Activated naive CD8-positive, alpha-beta T cell treated with anti-CD3 and anti-CD28 coated beads, Interleukin-2, amount 50 U/mL, for 16 hours (primary cell): ENCODE measurements at places on chromosomes 6 and 20.

GRCh38 chr6:47687432-47687831 is 10.9 kb upstream of the ADGRF4 start:
- no peak for DNase-seq

DNA sequence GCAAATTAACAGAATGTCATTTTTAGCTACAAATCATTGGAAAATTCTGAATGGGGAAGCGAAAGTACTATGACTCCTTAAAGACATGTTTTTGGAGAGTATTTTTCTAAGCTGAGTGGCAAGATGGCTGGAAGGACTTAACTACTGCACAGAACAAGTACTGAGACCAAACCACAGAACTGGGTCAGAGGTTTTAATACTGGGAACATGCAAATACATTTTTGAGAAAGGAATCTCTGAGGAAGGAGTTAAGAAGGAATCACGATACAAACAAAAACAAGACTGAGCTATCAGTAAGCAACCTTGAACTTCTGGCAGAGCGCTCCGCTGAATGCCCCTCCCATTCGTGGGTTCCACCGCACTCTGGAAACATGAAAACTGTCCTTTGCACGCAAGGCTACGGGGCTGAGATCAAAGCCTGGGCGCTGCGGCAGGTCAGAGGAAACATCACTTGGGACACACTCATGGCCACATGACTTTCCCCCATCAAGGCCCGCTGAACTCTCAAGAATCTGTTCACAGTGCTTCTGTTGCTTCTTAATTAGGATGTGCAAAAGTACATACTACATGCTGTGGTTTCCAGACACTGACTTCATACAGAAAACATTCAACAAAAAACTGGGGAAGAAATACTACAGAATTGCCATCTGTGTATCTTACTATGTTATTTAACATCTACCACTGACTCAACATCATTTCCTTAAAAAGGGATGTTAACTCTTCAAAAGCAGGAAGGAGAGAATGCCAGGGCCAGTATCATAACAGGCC is 27.8 kb downstream of the SLC23A2 start:
- DNase-seq, result peak; percentile 4

GRCh38 chr20:62749851-62750445 is 41.3 kb downstream of the NTSR1 start:
- no peak for DNase-seq

GRCh38 chr20:14761903-14762302 is 424.5 kb upstream of the FLRT3 start:
- DNase-seq, result no peak

DNA sequence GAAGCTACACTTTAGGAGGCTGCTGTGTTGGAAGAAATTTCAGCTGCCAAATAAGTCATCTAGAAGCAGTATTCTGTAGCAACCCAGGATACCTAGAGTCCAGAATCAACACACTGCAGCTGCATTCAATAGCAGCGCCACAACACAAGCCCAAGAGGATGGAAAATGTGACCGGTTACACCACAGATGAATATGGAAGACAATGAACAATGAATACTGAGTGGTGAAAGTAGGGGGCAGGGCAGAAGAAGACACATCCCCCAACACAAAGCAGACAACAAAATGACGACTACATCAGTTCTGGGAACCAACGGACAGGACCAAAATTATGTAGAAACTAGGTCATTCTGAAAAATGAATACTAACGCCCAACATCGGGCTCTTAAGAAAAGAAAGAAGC is 38.2 kb downstream of the KIF6 start:
- DNase-seq, result no peak

GRCh38 chr6:153842491-153842890 is 196.5 kb upstream of the OPRM1 start:
- DNase-seq, result no peak

DNA sequence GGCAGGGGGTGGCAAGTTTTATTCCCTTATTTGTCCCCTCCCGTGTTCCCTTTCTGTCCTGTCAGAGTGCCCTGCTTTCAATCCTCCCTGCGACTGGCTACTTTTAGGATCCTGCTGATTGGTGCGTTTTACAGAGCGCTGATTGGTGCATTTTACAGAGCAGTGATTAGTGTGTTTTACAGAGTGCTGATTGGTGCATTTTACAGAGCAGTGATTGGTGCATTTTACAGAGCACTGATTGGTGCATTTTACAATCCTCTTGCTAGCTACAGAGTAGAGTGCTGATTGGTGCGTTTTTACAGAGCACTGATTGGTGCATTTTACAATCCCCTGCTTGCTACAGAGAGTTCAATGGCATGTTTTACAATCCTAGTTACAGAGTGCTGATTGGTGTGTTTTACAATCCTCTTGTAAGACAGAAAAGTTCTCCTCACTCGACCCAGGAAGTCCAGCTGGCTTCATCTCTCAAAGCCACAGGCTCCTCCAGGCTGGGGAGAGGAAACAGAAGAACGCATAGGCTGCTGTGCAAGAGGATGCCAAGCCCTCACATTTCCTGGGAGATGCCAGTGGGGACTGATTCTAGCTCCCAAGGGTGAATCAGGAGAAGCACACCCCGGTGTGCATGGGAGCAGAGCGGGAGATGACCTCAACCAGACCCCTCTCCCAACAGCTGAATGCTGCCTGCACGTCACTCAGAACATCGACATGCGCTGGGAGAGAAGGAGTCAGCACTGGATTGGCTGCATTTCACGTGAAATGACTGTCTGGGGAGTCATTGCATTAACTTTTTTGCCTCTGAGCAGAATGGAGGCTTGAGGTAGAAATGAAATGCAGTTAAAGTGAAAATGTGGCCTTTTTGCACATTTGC is 48.3 kb upstream of the SLC22A23 start:
- DNase-seq, result no peak

GRCh38 chr6:144123836-144124235 is 26.5 kb upstream of the STX11 start:
- no peak for DNase-seq

DNA sequence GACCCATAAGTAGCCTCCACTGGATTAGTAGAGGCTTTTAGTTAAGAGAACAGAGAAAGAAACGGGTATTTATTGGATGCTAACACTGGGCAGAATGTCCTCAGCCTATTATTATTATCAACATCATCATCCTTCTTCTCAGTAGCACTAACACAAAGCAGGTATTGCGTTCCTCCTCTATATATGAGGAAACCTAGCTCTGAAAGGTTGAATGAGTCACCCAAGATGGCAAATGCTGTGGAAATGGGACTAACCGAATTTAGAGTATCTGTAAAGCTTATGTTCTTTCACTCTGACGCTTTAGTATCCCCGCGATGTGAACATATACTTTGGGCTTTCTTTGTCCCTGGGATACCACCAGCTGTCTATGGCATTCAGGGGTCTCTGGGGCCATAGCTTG is 77.0 kb downstream of the ADTRP start:
- DNase-seq, result no peak

- no peak for DNase-seq
Observed at GRCh38 chr6:56959094-56959493, 4.2 kb downstream of the BEND6 start.

DNA sequence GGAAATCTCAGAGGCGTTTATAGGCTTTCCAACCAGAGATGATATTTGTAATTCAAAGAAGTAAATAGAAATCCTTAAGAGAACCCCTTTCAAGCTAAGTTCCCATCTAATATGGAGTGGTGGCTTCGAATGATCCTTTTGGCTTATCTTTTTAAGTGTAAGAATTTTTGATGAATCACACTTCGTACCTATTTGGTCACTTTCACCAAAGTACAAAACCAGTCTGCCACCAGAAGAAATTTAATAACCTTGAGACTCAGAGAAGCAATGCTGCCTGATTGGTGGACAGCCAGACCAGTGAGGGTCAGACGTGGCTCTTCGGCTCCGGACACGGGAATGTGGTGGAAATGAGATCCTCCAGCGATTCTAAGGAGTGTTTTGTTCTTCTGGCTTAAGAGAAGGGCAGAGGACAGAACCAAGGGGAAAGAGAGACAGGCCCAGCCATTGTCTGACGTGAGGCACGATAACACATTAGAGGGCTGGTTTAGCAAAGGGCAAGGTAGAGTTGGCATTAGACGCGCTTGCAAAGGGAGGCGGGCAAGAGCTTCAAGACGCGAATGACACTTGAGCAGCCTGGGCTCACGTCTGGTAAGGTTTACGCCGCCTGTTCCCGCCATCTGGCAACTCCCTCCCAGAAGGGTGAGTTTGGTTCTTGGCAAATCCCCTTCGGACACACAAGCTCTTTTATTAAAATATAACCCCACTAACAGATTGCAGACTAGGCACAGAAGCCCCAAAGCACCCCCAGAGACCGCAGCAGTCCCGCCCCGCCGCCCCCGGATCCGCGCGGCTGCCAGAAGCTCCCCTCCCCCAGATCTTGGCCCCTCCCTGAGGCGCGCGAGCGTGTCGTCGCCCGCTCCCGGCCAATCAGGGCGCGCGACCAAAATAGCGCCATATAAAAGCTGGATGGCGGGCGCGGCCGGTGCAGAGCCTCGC is 50.0 kb upstream of the EZR start:
- peak; percentile 96 for DNase-seq

DNA sequence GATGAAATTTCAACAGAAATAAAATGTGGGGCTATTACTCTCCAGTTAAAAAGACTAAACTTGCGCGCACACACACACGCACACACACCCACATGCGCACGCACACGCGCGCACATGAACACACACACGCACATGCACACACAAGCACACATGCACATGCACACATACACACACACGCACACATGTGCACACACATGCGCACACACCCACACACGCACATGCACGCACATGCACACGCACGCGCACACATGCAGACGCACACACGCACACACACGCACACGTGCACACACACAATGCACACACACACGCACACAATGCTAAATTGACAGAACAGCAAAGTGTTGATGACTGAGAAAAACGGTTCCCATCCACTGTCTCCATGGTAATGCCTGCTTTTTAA is 754.1 kb downstream of the CBLN4 start:
- DNase-seq, result no peak

- no peak for DNase-seq
Observed at GRCh38 chr6:49565855-49566254, 15.4 kb downstream of the C6orf141 start.

DNA sequence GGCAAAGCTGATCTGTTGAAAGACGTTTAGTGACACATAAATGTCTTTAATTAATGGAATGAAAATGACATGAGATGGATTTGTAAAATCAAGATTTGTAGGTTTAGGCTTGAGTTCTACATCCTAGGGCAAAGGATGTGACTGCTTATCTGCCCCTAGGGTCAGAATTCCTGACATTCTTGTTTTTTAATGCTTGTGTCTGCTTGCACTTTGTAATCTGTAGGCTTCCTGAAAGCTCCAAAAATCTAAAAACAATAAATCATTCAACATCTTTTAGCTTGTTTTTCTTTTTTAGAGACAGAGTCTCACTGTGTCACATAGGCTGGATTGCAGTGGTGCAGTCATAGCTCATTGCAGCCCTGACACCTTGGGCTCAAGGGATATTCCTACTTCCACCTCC is 107.9 kb upstream of the MLIP start:
- DNase-seq, result no peak

- no peak for DNase-seq
Observed at GRCh38 chr20:53789989-53790675, 196.5 kb upstream of the ZNF217 start.

DNA sequence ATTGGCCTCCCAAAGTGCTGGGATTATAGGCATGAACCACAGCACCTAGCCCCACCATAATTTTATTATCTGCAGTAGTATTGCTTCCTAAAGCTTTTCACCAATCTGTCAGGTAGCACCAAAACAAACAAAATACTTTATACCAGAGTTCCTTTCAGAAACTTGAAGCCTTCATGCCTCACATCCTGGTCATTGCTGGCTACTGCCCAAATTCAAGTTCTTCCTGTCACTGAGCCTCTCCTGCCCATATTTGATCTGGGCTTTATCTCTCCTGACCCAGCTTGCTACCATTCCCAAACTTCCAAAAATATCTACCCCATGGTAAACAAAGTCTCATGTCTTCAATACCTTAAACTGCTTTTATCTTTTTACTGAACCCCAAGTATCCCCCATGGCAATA is 34.9 kb upstream of the DST start:
- DNase-seq, result no peak

DNA sequence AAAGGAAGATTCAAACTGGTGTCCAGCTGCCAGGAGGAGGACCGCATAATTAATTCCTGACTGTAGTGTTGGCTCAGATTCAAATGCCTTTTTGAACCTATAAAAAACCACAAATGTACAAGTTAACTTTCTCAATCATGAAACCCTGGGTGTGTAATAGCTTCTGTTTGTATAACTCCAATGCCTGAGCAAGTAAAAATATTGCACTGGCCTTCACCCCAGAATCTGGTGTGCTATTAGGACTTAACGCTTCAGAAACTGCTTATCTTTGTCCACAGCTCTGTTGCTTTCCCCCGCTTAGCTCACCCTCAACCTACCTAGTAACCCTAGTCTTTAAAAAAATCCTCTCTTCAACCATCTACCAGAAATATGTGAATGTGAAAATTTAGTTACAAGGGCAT is 119.1 kb upstream of the MAP7 start:
- no peak for DNase-seq

DNA sequence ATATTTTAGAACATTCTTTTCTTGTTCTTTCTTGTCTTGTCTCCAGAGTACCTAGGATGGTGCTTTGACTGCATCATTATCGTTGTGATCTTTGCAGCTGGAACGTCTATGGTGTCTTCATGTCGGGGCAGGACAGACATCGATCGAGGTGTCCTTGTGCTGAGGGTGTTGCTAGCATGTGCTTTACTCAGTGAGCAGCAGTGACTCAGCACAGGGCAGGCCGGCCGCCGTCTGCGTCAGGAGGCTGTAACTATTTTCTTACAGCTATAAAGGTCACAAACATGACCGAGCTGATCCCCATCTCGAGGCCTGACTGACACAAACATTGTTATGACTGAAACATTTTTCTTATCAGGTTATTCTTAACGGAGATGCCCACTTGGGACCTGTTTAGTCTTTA is 14.9 kb upstream of the CTCFL start:
- no peak for DNase-seq

DNA sequence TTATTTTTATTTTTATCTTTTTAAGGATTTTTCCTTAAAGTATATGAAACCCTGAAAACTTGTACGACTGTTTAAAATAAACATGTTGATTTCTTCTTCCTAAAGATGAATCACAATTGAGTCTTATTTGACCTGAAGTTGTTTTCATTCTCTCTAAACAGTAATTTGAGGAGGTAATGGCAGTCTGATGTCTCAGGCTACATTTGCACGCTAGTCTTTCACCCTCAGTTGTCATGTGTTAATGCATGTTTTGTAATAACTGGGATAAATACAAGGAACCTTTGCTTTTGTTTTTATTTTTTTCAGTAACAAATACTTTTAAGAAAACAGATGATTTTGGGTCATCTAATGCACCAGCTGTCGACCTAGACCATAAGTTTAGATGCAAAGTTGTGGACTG is 55.2 kb downstream of the SCAND1 start:
- no peak for DNase-seq

GRCh38 chr20:50646483-50646996 is 44.8 kb downstream of the RIPOR3 start:
- DNase-seq, result no peak

- no peak for DNase-seq
Observed at GRCh38 chr6:132132422-132132821, 181.2 kb upstream of the CCN2 start.

GRCh38 chr20:4836935-4837334 is 115.2 kb downstream of the PRND start:
- no peak for DNase-seq

GRCh38 chr6:37058084-37058586 is 52.7 kb downstream of the FGD2 start:
- DNase-seq, result no peak
